ENCODE measurements at places on chromosomes 3 and 15.

DNA sequence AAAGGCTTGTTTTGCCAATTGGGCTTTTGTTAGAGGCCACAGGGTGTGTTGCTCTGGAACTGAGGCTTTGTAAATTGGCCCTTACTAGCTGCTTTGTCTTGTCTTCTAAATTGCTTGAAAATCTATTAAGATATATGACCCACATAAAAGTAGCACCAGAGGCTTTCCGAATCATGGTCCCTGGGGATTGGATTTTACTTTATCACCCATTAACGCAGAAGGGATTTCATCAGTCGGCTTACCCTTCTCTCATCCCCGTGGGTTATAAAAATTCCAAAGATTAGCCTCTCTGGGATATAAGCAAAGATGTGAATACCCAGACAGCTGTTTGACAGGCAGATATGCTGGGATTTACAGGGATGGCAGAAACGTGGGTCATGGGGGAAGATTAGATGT is 98.3 kb upstream of the CHL1 start:
- DNase-seq = no peak

DNA sequence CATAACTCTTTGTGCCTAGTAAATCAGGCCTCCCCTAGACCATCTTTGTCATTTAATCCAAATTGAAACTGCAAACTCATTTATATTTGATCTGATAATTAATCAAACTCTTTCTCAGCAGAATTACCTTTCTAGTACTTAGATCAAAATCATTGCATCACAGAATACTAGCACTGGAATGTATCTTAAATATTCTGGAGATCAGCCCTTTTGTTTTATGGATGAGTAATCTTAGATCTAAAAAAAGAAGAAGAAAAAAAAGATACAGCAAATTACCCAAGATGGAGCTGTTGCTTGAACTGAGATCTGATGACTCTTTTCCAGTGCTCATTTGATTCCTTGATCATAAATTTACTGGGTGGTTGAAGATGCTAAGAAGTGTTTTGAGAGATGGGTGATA is 47.9 kb downstream of the NAALADL2 start:
- DNase-seq = no peak

DNA sequence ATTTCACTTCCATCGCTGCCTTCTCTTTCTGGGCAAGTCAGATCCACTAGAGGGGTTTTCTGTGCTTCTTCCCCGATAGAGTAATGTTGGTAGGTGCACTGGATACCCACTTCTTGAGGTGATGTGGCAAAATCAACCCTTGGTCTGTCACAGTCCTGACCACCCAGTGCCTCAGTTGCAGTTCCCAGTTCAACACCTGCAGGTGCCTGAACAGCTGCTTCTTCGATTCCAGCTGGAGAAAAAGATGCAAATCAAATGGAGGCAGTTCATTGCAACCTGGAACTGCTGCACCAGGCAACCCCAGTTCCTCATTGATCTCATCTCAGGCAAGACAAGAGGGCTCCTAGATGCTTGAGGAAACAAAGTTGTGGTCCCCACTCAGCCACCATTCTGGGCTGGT is 186.6 kb downstream of the UBE2E2 start:
- no peak for DNase-seq

GRCh38 chr3:127123533-127123932 is 69.4 kb upstream of the PRR23E start:
- no peak for DNase-seq

DNA sequence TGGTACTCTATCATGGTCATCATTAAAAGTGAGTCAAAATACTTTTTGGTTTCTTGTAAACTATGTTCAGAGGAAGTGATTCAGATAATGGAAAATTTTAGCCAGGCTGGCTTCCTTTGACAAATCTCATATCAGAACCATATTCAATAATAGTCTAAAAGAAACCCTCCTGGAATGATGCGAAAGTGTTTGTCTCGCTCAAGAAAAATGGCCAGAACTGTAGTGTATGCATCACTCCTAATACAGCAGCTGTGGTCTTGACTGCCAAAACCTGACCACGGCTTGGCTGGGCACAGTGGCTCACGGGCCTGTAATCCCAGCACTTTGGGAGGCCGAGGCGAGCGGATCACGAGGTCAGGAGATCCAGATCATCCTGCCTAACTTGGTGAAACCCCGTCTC is 35.6 kb upstream of the KCNMB2 start:
- DNase-seq = no peak

- DNase-seq = no peak
Observed at GRCh38 chr15:25801586-25802284, 61.4 kb downstream of the ATP10A start.

DNA sequence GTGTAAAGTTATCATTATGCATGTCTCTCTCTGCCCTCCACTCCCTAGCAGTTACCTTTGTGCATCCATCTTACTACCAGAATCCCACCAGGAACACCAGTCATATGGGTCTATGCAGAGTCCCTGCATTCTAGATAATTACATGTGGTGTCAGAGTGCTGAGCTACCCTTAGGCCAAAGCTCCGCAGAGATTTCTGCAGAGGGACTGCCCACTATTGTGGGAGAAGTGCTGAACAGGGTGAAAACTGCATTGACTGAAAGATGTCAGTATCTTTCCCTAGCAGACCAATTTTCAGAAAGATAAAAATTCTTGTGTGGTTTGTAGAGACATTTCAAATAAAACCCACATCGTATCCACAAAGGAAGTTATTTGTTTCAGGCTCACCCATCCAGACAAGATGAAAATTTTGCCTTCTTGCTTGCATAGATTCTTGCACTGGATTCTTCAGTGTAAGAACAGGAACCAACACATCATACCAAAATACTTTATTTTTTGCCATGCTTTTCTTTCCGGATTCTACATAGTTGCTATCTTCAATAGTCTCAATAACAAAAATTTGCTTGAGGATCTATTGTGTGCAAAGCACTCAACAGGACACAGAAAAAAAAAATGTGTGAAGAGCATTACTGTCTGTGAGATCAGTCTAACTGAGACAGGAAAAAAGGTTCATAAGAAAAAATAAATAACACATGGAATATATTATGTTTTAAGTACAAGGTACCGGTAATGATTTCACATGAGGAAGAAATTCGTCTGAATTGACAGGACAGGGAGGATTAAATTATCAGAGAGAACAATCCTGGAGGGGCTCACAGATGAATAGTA is 32.0 kb upstream of the CCDC80 start:
- no peak for DNase-seq

- no peak for DNase-seq
Observed at GRCh38 chr3:105828703-105829102, 40.1 kb downstream of the CBLB start.

- no peak for DNase-seq
Observed at GRCh38 chr3:33099109-33099645, 2.2 kb upstream of the GLB1 start.

- DNase-seq = no peak
Observed at GRCh38 chr15:95323796-95324195, 1006.7 kb upstream of the NR2F2 start.

- no peak for DNase-seq
Observed at GRCh38 chr3:38313695-38314094, 31.6 kb downstream of the SLC22A14 start.

GRCh38 chr3:100335434-100335833 is 877 bp downstream of the NIT2 start:
- peak; percentile 20 for DNase-seq

- DNase-seq = no peak
Observed at GRCh38 chr3:73766599-73767381, 142.0 kb upstream of the PDZRN3 start.

GRCh38 chr3:43852066-43852465 is 161.3 kb downstream of the ABHD5 start:
- no peak for DNase-seq

- DNase-seq = no peak
Observed at GRCh38 chr15:28110481-28110881, 11.4 kb upstream of the OCA2 start.

GRCh38 chr15:41520636-41521035 is 7.0 kb upstream of the LTK start:
- no peak for DNase-seq

- DNase-seq = no peak
Observed at GRCh38 chr3:18591120-18591519, 166.0 kb upstream of the SATB1 start.

- DNase-seq = no peak
Observed at GRCh38 chr15:65985387-65985786, 116.1 kb downstream of the RAB11A start.

GRCh38 chr3:96915445-96915844 is 101.1 kb downstream of the EPHA6 start:
- no peak for DNase-seq

- DNase-seq = no peak
Observed at GRCh38 chr3:49616491-49616941, 57.6 kb upstream of the APEH start.

DNA sequence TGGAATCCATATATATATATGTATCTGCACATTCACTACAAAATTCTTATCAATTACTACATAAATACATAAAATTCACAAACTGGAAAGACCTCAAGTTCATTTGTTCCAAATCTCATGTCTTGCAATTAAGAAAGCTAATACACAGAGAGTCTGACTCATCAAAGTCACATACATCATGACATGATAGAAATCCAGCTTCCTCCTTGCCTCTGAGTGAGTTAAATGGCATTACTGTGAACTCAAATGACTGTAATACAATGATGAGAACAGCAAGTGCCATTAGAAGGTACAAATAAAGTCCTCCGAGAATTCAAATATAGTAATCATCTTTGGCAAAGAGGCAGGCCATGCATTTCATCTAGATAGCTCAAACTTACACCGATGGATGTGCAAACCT is 55.1 kb upstream of the AGTR1 start:
- no peak for DNase-seq

DNA sequence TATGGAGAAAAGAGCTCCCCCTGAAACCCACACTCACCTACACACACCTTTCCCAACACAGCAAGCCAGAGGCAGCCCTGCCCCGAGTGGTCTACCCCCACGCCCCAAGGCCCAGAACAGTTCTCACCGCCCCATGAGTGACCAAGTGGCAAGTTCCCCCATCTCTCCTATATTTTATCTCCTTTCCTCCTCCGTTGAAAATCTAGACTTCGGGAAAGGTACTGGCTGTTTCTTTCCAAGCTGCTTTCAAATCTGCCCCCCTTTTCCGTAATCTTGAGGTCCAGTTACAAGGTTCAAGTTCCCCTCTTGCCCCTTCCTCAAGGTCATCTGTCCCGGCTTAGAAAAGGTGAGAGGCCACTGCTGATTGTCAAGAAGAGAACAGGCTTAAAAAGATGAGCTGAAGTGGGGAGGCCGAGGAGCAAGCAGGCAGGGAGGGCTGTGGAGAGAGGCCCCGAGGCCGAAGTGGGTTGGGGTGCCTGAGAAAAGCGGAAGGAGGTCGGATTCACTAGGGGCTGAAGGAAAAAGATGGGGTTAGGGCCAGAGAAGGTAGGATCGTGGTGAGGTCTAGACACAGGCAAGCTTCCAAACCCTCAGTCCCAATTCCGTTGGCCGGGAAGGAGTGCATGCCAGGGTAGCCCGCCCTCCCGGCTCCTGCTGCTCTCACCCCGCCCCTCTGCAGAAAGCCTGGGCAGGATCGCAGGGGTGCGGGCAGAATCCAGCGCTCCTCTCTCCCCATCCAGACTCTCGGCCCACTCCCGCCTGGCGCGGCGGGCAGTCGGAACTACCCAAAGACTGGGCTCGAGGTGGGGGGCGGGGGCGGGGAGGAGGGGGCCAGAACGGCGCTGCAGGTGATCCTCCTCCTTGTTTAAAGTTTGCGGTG is 1.7 kb downstream of the SEMA5B start:
- no peak for DNase-seq

DNA sequence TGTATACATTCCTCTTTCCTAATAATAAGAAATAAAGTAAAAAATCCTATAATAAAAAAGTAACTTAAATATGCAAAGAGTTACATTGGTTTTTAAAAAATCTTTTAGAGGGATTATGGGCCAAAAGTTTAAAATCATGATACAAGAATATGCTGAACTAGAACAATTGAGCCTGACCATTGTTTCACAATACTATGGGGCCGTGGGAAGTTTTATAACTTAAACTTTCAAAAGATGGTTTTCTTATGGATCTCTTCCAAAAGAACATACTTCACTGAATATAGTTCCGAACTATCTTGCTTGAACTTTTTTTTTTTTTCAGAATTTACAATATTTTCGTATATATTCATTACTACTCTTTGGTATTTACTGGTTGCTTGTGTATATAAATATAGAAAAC is 97.6 kb downstream of the NFKBIZ start:
- DNase-seq = no peak

- peak; percentile 6 for DNase-seq
Observed at GRCh38 chr3:143847787-143848631, at the start of gene SLC9A9. SLC9A9 (minus strand) TSS chr3:143848468; CDS start chr3:143848322, 146 bp downstream.

DNA sequence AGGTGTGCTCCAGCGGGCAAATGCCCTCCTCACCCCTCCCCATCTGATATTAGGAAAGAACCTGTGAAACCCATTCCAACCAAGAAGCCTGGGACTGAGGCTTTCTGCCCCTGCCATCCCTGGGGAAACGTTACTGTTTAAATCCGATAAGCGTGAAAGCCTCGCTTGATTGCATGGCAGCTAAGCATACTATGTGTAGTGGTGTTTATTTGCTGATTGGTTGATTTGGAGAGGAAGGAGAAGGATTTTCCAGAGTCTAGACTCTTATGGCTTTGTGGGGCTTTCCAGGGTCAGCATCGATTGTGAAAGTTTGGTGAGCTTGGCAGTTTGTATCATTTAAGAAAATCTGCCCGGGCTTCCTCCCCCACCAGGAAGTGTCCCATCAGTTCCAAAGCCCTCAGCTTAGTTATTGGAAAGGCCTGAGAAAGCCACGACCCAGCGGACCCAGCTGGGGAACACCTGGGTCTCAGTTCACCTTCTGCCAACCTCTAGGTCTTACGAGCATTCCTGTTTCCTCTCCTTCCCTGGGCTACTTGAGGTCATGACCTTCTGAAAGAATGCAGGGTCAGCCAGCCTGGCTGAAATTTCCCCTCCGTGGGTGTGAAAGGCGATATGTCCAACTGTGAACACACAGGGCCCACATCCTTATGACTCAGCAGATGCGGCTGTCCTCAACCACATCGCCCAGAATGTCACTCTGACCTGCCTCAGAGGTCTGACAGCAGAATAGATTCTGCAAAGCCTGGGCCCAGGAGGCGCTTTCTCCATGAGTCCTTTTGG is 62.8 kb upstream of the HERC1 start:
- DNase-seq = no peak

DNA sequence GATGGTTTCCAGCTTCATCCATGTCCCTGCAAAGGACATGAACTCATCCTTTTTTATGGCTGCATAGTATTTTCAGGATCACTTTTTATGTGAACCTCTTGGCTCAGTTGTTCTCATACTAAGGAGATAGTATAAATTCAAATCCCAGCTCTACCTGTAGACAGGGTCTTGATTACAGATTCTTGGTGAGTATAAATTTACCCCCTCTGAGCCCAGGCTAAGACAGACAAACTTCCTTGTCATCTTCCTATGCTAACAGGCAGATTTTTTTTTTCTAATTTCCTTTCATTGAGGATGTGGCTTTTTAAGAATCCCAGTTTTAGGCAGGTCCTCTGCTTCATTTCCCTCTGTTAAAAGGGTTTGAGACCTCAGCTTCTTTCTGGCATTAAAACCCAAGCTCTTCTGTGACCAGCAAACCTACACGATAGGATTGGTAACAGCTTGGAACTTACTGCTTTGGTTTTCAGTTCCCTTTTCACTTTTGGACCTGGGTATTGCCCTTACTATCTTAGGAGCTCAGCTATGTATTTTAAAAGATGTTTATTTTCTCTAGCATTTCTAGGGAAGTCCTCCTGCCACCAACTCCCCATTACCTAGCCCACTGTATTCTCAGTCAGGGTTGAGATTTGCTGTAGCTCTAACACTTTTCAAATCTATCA is 72.5 kb downstream of the VPS8 start:
- DNase-seq = no peak
